ENCODE measurements at places on chromosomes 4 and X.
A peak's percentile ranks its signal among the peaks of the same experiment; 100 is the strongest.

GRCh38 chr4:183674153-183674552, 15.1 kb downstream of the TRAPPC11 start:
- no peak for DNase-seq

GRCh38 chr4:169791527-169792156, 33.9 kb upstream of the HPF1 start:
- DNase-seq, result peak; percentile 78

DNA sequence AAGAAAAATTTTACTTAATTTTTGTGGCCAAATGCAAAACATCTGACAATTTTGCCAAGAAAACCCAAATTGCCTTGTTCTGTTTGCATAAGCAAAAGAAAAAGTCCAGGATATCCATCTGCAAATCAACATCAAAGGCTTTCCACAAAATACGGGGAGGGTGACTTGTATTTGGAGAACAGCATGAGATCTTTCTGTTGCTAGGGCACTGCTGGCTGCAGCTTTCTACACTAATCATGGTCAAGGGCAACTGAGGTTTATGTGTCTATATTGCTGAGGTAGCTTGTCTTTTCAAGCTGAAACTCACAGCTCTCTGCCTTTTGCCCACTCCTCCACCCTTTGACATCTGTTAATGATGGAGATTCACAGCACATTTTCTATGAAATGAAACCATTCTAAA, 389.1 kb downstream of the NKX6-1 start:
- DNase-seq, result no peak

GRCh38 chr4:73438582-73439215, 2.7 kb downstream of the AFP start:
- no peak for DNase-seq

DNA sequence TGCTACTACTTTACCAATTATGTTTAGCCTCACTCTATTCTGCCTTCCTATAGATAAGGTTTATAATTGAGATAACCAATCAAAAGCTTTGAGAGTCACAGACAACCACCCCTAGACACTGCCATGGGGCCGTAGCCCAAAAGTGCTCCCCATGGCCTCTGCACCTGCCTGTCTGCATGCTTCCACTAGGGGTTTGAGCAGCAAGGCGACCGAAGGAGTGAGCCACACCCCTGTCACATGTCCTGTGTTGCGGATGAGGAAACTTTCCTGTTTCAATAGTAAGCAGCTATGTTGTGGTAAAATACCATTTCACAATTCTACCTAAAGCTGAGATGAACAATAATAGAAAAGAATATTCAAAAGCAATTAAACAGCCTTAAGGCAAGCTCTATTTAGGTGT, 856.0 kb upstream of the FRG1 start:
- peak; percentile 9 for DNase-seq

DNA sequence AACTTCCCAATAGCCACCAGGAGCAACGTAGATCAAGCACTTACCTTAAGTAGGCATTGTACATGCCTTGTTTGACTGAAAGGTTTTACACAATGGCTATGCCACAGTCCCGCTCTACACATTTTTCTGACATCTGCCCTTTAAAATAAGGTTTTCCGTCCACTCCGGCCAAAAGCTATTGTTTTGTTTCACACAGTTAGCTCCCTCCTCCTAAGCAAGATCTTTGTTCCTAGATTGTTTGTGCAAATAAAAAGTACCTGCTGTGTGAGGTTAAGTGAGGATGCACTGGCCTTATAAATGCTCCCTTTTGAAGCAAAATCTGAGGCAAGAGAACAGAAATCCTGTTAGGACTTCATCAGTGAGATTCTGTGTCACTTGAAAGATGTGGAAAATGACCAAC, 11.8 kb downstream of the SCD5 start:
- no peak for DNase-seq

GRCh38 chr4:87557348-87557747, 28.2 kb upstream of the SPARCL1 start:
- no peak for DNase-seq

GRCh38 chr4:117640836-117641235, 393.4 kb upstream of the NDST3 start:
- DNase-seq, result no peak

DNA sequence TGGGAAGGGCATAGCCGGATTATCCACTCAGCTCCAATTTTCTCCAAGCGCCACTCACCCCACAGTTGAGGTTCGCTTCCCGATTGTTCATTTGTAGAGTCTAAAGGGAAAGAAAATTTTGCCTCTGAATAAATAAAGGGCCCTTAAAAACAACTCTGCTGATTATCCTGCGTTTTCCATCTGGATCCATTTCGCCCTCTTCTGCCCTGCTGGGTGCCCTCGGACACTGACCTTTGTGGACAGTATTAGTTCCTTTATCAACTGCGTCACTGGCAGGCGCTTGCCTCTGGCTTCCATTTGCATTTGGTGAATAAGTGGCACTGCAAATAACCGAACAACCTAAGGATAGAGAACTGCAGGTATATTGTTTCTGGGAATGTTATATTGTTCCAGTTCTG, 10.1 kb downstream of the GSX2 start:
- DNase-seq, result no peak

DNA sequence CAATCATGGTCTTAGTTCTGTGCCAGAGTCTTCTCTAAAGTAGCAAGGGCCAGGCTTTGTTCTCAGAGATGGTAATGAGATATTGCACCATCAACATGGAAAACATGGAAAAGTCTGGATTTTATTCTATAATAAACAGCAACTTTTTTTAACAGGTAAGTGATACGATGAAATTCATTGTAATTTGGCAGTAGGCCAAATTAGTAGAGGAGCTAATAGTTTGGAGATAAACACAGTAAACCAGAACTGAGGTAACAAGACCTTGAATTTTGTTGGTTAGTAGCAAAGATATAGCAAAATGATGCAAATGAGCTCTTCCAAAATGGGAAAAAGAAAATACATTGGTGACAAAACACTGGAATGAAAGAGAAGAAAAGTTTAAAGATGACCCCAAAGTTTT, 126.6 kb downstream of the TET2 start:
- DNase-seq, result no peak

DNA sequence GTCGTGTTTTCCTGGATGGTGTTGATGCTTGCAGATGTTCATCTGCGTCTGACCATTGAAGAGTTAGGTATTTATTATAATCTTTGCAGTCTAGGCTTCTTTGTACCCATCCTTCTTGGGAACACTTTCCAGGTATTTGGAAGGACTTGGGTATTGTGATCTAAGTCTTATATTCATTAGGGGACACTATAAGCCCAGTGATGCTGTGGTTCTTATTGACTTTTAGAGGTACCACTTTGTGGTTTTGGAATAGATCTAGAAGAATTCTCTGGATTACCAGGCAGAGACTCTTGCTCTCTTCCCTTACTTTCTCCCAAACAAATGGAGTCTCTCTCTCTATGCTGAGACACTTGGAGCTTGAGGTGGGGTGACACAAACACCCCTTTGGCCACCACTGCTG, 41.6 kb downstream of the AFM start:
- DNase-seq, result no peak

DNA sequence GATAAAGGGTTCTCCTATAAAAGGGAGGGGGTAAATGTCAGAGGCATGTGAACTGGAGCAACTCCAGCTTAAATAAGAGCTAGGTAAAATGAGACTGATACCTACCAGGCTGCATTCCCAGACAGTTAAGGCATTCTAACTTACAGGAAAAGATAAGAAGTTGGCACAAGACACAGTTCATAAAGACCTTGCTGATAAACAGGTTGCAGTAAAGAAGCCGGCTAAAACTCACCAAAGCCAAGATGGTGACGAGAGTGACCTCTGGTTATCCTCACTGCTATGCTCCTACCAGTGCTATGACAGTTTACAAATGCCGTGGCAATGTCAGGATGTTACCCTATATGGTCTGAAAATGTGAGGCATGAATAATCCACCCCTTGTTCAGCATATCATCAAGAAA, 13.1 kb upstream of the SULT1B1 start:
- peak; percentile 60 for DNase-seq

- DNase-seq, result peak; percentile 13
These were observed 50.4 kb upstream of the PTPN13 start for GRCh38 chr4:86543560-86544309.

DNA sequence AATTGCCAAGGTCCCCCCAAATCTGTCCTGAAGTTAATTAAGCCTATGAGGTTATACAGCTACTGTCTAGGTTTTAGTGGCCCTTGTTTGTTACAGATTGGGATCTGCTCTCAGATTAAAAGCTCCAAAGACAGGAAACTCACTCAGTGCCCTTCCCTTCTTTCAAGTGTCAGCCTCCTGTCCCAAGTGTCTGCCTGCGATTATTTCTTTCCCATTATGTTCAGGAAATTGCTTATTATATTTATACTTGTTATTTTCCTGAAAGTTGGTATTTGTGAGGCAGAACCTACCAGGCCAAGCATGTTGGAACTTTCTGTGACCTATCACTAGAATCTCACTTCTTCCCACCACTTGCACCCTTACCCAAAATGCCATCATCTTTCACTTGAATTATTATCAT, 173.2 kb downstream of the AREG start:
- DNase-seq, result no peak

DNA sequence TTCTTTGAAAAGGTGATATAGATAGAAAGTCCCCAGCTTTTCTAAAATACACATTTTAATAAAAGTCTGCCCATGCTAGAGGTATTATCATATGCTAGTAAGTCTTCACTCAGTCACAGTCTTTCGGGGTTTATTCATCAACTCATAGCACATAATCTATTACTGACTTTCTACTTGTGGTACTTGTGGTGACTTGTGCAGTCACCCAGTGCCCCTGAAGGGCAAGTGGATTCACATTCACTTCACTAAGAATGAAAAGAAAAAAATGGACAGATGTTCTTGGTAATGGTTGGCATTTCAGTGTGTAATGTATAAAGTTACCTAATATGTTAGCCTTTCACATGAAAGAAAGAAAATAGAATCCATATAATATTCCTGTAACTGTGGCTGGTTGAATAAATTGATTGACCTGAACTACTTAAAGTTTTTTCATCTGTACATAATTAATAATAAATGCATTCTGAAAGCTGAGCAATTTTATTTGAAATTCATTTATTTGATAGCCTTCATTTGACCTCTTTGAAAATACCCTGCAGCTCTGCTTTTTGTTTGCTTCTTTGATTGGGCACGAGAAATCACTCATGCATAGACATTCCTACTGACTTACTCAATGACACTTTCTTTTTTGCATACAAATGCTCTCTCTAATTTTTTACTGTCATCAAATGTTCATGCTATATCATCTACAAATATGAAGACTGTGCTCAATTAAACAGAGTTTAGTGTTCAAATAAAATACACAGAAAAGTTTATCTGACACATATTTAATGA, 39.5 kb upstream of the ZNF330 start:
- DNase-seq, result no peak

DNA sequence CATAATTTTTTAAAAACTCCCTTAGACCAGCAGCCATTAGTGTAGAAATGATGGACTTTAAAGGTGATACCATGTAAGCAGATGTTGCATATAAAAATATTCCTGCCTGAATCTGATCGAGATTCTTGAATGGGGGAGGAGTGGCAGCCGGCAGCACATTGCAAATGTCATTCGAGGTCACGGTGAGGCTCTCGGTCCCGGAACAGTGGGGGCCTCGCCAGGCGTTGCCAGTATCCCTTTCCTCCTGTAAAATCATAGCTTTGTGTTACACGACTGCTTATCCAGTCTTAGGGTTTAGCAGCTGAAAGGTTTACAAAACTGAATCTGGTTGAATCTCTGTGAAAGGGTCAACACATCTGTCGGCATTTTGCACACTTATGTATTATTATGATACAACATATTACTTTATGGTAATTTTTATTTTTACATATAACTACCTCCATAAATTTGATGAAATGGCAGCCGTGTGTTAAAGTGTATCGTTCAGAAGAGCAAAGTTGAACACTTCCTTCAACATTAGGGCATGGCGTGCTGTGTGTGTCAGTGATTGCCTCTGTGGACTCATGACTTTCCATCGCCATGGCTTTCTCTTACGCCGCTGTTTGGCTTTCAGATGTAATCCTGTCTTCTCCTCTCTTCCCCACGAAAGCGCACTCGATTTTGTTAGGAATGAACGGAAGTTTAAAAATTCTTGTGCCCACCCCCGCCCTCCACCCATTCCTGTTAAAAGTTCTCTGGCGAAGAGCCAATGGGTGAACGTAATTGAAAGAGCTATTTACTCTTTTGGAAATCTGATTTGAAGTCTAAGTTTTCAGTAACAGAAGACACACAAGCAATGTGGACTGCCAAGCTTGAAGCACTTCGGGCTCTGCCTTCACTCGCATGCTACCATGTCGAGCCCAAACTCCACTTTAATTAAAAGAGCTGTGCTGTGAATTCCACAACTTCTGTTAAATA, 114.8 kb downstream of the STOX2 start:
- no peak for DNase-seq

DNA sequence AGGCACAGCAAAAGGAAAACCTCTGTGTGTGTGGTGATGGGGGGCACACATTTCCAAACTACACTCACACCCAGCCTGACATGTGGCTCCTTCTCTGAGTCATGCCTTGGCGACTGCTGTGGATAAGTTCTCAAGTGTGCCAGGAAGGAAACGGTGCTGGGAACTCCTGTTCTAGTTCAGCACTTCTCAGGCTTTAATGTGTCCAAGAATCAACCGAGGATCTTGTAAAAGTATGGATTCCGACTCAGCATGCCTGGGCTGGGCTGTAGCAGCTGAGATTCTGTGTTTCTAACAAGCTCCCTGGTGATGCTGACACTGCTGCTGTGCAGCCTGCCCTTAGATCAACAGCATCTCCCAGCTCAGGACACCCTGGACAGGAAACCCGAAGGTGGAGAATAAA, 20.2 kb downstream of the CLNK start:
- peak; percentile 93 for DNase-seq

DNA sequence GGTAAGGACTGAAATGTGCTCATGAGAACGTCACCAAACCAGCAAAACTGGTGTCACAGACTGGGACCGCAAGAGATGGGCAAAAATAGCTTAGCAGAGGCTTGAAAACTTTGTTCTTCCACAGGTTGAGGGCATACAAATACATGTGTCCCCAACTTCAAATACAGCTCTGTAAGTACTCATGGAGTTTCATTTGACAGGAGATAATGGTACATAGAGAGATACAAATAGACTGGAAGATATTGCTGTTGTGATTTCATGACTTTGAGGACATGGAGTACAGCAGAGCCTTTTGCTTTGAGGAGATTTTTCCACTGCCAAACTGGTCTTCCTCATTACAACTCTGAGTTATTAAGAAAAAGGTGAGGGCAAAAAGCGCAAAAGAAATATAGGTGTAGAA, 70.7 kb downstream of the STX18 start:
- DNase-seq, result no peak

DNA sequence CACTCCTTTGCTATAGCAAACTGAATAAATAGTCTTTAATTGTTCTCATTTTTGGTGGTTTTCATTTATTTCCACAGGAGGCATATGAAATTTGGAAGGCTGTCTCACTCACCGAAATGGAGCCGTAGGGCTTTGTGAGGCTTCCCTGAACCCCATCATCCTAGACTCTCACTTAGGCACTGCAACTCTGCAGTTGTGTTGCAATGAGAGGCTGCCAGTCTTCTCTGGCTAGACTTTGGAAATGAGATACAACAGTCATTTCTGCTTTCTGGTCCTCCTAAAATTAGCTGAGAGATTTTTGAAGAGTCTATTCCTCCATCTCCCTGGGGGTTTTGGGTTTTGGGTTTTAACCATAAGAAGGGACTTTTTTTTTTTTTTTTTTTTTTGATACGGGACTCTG, 146.5 kb downstream of the SH3BGRL start:
- no peak for DNase-seq
